ENCODE measurements at places on chromosomes 5 and 9.

- DNase-seq: peak; percentile 38
Observed at GRCh38 chr9:4299005-4299795, 668 bp downstream of the GLIS3 start.

GRCh38 chr5:59362438-59362837, 531.1 kb downstream of the PDE4D start:
- no peak for DNase-seq

- peak; percentile 33 for DNase-seq
Observed at GRCh38 chr5:94618029-94618492, 343 bp downstream of the KIAA0825 start.

DNA sequence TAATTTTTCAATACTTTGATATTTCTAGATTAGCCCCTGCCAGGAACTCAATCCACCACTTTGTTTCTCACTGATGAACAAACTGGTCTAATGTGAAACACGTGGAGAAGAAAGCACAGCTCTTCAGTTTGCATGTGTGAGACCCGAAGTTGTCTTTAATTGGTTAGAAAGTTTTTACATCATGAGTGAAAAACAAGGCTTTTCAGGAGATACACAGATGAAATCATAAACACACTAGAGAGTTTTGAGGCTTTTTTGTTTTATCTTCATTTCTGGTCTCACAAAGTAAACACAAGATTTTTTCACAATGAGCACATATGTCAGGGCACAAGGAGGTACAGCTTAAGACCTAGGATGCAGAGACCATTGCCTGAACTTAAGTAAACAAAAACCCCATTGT, 84.5 kb upstream of the MOCS2 start:
- no peak for DNase-seq

DNA sequence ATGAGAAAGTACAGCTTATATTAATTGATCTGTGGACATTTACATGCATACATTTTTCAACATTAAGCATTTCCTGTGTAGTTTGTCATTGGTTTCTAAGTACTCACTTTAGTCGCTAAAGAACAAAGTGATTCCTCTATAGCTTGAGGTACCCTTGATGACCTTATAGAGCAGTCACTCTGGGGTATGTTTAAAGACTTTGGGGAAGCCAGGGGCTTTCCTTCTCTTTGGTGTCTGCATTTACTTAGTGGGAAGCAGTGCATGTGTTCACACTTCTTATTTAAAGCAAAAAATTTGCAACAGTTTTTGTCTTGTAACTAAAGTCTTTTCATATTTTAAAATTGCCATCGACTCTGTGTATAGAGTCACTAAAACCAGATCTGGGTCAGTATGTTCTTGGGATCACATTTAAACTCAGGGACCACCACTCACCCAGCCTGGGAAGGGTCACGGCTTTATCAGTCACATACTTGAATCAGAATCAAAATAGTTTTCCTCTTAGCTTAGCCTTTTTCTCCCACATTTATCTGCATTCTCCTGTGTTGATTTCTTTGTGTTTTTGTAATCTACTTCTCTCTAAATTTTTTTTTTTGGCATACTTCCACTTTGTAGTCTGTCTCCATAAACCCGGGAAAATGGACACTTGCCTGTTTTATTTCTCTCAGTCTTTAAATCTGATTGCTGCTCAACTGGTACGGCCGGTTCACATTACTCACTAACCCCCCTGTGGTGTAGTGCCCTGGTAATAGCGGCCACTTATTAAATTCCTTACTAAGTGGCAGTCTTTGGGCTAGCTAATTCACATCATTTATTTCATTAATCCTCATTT, 143.9 kb upstream of the FBN2 start:
- DNase-seq: peak; percentile 29

DNA sequence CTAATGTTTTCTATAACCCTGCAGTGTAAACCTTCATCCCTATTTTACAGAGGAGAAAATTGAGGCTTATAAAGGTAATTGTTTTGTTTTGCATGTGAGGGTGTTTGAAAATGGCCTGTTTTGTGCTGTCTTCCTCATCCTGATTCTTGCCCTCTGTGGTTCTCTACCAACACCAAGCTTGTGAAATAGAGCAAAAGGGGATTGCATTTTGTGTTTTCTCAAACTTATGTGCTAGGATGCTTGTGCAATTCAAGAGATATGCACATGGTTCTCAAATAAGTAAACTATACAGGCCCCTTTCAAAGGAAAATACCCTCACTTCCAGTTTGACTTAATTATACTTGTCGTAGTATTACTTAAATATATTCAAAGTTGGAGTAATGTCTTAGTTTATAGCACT, 17.2 kb downstream of the PAM start:
- DNase-seq: no peak

- DNase-seq: no peak
Observed at GRCh38 chr5:123209502-123210027, 120.5 kb downstream of the PRDM6 start.

DNA sequence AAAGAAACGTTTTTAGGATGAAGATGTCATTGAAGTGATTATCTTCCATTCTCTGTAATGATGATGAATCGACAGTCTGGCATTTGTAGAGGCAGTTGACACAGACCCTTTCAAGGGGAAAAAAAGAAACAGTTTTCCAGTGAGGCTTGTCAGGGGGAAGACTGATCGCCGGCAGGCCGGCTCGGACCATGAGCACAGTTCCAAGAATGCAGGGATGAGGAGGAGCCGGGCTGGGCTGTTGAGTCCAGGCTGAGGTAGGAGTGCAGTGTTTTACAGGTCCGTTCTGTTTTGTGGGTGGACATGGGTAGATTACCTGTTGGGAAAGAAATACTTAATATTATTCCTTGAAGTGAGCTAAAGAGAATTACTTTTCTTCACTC, 194.6 kb downstream of the AOPEP start:
- peak; percentile 29 for DNase-seq

- no peak for DNase-seq
Observed at GRCh38 chr9:81656871-81657337, 32.4 kb downstream of the TLE1 start.

DNA sequence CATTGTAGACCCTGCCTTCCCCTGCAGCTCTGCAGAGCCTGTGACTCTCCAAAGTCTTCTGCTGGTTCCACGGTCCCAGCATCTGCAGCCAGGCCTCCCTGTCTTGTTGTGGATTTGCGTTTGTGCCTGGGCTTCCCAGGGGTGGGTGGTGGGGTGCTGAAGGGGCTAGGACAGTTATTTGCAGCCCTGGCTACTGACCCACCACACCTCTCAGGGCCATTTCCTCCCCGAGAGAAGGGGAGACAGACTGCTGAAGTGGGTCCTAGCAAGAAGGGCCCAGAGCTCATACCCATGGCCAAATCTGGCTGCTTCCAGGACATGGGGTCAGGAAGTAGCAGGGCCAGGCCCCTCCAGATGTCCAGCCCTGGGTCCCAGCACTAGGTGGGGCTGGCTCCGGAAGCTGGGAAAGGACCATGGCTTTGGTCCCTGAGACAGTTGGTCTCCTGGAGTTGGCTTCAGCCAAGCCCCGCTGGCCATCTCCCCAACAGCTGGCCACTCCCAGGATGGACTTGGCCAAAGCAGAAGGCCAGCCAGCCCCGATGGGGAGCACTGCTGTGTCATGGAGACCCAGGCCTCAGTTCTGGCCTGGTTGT, 26.3 kb downstream of the GSN start:
- no peak for DNase-seq

DNA sequence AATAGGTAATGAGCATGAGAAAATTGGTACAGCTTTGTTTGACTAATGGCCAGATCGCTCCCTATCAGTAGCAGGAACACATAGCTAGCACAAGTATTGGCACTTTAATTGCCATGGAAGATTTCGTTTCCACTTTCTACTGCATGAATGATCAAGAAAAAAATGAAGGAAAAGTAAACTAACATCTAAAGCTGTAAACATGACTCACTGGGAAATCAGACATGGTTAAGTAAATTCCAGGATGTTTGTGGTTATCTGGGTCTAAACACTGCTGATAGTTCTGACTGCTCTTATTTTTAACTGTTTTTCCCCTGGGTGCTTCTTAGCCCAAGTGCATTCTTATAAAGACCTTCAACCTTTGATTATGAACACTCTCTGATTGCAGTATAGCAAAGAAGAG, 388.9 kb downstream of the NR2F1-AS1 start:
- no peak for DNase-seq

DNA sequence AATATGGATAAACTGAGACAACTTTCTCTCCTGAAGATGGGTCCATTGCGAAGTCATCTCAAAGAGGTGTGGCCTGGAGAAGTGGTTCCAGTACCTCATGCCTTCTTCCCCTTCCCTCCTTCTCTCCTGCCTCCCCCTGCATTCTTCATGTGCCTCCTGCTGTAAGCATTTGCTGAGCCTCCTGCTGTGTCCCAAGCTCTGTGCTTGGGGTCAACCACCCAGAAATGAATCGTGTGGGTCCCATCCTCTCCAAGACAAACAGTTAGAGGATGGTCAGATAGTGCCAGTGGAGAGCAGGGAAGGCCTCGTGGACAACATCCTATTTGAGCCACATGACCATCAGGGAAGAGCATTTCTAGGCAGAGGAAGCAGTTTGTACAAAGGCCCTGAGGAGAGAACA, 53.5 kb downstream of the KCNIP1 start:
- no peak for DNase-seq

- DNase-seq: peak; percentile 70
Observed at GRCh38 chr9:129406278-129407225, 214.3 kb downstream of the C9orf50 start.

DNA sequence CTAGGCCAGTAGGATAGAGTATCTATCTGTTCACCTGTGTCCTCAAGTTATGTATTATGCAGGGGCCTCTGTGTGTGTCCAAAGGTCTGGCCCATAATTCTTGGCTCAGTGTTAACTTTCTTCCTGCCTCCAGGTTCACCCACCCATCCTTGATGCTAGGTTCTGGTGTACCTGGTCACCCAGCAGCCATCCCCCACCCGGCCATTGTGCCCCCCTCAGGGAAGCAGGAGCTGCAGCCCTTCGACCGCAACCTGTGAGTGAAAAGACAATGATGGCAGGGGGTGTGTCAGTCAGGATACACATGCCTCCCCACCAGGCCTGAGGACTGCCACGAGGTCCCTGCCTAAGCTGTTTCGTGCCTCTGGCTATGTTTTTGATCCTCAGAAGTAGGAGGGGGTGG, 27.6 kb downstream of the TCF7 start:
- DNase-seq: no peak

DNA sequence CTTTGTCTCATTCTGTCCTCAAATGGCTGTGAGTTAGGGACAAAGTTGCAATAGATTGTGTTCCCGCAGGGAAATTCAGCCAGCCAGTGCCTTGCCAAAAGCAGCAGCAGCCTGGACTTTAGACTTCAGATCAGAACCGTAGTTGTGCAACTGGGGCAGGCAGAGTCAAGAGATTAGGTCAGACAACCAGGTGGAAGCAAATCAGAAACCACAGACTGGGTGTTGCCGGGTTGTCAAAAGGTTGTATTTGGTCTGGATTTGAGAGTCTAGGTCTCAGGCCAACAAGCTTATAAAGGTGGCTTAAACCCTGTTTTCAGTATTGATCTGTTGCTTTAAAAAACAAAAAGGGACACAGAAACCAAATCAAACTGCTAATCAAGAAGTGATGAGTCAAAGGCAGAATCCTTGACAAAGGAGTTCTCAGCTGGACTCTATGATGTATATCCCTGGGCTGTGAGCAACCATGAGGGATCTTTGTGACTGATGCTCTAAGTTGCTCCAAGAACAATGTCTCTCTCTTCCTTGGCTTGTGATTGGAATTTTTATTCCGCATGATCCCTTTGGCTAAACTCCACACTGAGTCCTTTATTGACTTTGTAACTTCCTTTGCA, 20.9 kb downstream of the RFK start:
- no peak for DNase-seq

DNA sequence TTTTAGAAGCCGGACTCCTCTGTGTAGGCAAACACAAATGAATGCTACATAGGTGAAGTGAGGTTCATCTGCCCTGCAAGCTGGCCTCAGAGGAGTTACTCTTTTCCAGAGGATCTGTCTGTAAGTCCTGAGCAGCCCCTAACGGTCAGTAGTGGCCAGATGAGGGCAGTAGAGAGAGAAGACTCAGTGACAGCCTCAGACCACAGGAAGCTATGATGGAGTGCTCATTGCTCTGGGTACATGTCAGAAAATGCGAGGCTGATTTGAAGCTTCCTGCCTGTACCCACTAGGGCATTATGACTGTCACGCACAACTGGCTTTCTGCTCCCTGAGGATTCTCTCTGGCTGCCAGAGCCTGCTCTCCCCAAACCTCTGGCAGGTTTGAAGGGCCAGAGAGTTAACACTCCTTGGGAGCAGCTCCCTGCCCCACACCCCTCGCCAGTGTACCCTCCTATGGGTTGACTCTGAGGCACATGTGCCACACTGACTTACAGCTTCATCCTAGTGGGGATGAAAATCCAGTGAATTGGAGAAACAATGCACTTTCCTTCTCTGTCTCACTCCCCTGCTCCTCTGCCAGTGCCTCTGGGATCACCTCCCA, 141.5 kb downstream of the GABRG2 start:
- peak; percentile 64 for DNase-seq

- DNase-seq: no peak
Observed at GRCh38 chr9:112552229-112553056, 65.8 kb downstream of the KIAA1958 start.

- DNase-seq: no peak
Observed at GRCh38 chr5:154300207-154300883, 109.8 kb downstream of the GALNT10 start.

- no peak for DNase-seq
Observed at GRCh38 chr5:122965111-122965510, 71.4 kb downstream of the PPIC start.

DNA sequence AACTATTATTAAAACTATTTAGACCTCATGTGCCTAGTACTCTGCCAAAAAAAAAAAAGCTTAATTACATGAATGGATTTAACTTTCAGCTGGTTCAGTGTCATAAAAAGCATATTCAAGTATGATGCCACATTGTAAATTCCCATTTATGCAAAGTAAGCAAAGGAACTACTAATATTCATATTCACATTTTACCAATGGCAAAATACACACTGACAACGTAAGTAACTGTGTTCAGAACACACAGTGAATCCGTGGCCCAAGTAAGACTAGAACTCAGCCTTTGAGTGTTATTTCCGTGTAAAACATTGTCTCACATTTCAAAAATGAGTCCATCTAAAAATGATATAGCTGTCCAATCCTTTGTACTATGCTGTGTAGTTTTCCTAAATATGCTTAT, 56.8 kb downstream of the PPP2R2B start:
- no peak for DNase-seq

- peak; percentile 29 for DNase-seq
Observed at GRCh38 chr5:135478938-135479337, 26.8 kb upstream of the TIFAB start.

GRCh38 chr9:99807276-99807852, 14.3 kb upstream of the NR4A3 start:
- DNase-seq: peak; percentile 72

GRCh38 chr5:169190849-169191248, 110.1 kb downstream of the SLIT3 start:
- DNase-seq: no peak

- DNase-seq: no peak
Observed at GRCh38 chr9:37727013-37727412, 26.6 kb upstream of the TRMT10B start.

DNA sequence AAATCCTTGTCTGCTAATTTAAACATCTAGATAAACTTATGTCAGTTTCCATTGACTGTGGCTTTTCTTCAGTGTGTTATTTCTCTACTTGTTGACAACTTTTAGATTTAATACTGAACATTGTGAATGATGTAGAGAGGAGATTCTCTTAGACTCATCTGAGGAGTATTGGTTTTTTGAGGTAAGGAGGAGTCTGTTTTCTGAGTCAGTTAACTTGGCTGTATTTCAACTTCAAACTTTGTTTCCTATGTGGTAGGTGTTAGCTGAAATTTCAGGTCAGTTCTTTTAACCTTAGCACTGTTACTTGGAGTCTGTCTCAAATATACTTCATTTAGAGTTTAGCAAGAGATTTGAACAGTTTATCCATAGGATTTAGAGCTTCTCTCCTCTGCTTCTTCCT, 67.9 kb downstream of the XRCC4 start:
- no peak for DNase-seq

All from iPS-NIHi11 (cell line).